Fibroblast of villous mesenchyme (primary cell): ENCODE measurements at places on chromosomes 7 and 10.

DNA sequence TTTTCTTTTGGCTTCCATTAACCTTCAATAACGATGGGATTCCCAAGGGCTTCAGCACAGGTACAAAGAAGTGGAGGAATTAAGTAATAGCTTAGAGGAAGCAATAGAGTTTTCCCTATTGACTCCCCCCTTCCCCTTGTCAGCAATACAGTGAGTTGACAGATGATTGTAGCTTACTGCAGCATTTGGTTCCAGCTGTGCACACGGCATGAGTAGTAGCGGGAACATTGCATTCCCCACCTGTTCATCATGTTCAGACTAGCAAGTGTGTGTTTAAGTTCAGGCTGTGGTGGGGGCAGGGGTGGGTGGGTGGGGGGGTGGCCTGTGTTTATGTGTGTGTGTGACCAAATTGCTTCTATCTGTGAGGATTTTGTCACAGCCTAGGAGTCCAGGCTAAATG, 4.6 kb upstream of the ADRA2A start:
- no peak for DNase-seq

- no peak for DNase-seq
Measured at GRCh38 chr7:152411389-152411788, 24.4 kb downstream of the KMT2C start.

DNA sequence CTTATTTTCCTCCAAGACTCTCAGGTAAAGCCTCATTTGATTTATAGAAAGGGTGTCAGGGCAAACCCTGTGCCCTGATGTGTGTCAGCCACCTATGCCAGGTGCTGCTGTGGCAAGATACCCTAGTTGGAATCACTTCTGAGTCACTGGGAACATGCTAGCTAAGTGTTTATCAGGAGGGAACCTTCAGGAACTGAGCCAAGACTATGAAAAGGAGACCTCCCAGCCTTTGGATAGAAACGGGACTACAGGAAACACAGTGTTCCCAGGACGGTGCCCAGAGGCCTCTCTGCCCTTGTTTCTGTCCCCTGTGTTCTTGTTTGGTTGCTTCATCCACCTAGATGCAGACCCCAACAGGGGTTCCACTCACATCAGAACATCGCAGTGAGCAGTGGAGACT, 28.5 kb downstream of the CNNM1 start:
- DNase-seq, result no peak

GRCh38 chr10:103762162-103762561, 93.2 kb downstream of the SH3PXD2A start:
- no peak for DNase-seq

GRCh38 chr7:69625238-69625637, 27.0 kb downstream of the AUTS2 start:
- DNase-seq, result no peak

DNA sequence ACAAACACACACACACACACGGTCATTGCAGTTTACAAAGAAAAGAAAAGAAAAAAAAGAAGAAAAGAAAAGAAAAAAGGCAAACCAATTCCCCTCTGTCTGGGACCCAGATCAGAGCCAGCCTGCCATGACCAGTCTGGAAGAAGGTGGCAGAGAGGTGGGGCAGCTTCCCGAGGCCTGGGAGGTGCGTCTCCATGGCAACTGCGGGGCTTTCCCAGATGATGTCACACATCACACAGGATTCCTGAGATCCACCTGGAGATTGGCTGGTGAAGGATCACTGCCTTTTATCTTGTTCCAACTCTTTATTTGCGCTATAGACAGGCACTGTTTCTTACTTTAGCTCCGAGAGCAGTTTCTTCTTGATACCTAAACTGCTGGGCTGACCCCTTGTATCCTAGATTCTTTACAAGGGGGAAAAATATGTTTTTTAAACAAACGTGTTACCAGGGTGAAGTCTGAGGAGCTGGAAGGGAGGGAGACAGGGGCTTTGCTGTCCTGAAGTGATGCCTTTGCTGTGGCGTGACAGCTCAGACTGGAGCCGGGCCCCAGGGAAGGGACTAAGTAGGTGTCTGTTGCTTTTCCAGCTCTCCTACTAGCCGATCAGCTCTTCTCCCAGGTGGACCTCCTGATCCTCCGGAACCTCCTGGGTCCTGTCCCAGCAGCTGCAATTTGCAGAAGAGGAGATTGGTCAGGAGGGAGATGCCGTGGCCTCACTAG, 298.5 kb downstream of the KLF6 start:
- no peak for DNase-seq

- no peak for DNase-seq
Measured at GRCh38 chr7:2257046-2257551, 15.1 kb downstream of the NUDT1 start.

DNA sequence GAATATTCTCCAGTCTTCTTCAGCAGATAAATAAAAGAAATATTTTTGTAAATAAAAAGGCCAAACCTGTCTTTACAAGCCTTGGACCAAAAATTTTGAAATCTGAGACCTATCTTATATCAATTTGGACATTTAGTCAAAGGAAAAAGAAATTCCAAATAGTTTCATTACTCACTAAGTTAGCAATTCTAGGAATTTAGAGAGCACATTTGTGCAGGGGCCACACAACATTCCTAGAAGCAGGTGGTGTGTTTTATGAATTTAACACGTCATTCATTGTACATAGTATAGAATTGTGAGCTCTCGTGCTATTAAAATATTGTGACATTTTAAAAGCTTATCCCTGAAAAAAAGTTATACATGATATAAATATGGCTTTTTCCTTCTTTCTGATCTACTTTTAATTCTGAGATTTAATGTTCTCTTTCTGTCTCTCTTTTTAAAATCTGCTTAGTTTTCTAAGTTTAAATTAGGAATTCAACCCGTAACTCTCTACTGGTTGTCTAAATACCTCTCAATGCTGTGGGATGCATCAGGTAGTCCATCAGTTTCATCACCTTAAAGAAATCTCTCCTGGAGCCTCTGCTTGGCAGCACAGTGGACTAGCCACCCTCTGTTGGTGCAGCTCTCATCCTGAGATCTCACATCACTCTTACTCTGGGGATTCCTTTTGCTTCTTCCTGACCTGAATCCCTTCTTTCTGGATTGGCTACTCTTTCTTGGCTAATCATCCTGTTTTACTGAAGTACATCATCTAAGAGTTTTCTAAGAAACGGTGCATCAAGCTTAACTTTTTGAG, 124.5 kb downstream of the SEMA3E start:
- no peak for DNase-seq

- peak; percentile 1 for DNase-seq
Measured at GRCh38 chr10:105063796-105064195, 422.7 kb downstream of the SORCS3 start.

- DNase-seq, result peak; percentile 57
Measured at GRCh38 chr7:33716581-33717477, 188.5 kb upstream of the BMPER start.

DNA sequence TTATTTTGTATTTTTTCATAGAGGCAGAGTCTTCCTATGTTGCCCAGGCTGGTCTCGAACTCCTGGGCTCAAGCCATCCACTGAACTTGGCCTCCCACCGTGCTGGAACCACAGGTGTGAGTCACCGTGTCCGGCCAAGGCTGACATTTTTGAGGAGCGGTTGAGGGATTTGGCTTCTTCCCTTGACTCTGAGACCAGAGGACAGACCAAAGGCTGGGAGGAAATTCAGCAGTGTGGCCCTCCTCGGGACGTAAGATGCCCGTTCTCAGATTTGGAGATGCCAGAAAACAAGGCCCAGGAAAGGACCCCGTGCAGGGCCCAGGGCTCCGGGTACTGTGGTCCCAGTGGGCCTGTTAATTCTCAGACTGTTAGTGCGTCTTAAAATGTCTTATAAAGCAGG, 146.2 kb downstream of the WDR37 start:
- DNase-seq, result no peak

GRCh38 chr10:23457632-23458417, 18.9 kb downstream of the OTUD1 start:
- DNase-seq, result no peak

DNA sequence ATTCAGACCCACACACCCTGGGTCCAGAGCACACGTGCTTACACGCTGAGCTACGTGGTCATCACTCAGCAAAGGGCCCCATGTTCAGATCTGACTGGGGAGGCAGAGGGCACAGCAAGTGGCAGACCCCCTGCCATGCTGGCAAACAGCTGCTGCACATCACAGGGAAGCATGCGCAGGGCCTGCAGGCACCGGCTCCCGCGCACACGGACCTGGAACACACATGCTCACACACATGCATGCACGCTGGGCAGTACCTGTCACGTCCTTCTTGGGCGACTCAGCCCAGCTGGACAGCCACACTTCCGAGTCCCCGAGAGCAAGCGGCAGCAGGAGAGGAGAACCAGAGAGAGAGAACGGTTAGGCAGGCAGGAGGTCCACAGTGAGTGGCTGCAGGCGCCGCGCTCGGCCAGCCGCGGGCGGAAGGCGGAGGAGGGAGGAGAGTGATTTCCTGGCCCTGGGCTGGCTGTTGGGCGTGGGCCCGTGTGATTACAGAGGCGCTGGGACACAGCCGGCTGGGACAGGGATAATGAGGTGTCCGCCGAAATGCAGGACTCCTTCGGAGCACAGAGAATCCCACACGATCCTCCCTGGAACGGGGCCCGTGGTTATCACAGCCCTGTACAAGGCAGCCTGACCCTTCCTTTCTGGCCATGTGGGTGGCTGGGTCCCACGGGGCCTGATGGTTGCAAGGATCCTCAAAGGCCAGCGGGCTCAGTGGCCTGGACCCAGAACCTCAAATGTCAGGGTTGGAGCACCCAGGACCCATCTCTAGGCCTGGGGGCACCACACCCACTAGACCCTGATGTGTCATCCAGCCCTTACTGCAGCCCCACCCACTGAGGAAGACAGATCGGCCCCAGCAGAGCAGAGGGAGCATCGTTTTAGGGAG, 175.1 kb downstream of the NEURL1 start:
- DNase-seq, result peak; percentile 76

DNA sequence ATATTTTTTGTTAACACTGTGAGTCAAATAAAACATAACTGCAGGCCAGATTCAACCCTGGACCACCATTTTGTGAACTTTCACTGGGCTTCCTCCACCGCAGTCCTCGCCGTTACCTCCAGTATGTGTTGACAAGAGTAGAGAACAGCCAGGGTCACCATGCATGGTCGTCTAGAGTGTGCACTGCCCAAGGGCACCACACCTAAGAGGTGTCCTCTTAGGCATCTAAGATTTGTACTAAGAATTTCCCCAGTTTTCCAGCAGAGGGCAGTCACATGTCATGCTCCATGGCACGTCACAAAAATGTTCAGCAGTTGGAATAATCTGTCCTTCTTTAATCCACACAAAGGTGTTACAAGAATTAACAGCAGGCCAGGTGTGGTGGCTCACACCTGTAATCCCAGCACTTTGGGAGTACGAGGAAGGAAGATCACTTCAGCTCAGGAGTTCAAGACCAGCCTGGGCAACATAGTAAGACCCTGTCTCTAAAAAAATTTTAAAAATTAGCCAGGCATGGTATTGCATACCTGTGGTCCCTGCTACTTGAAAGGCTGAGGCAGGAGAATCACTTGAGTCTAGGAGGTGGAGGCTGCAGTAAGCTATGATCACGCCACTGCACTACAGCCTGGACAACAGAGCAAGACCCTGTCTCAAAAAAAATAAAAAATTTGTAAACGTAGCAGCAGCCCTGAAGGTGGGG, 71.2 kb upstream of the FOXK1 start:
- DNase-seq, result peak; percentile 79

- no peak for DNase-seq
Measured at GRCh38 chr7:91846436-91846835, 34.1 kb downstream of the MTERF1 start.

- DNase-seq, result peak; percentile 5
Measured at GRCh38 chr7:69365651-69366192, 232.6 kb upstream of the AUTS2 start.

GRCh38 chr7:24843821-24844434, 86.7 kb upstream of the GSDME start:
- DNase-seq, result no peak

- DNase-seq, result peak; percentile 55
Measured at GRCh38 chr10:59177031-59177797, 771 bp downstream of the PHYHIPL start.

DNA sequence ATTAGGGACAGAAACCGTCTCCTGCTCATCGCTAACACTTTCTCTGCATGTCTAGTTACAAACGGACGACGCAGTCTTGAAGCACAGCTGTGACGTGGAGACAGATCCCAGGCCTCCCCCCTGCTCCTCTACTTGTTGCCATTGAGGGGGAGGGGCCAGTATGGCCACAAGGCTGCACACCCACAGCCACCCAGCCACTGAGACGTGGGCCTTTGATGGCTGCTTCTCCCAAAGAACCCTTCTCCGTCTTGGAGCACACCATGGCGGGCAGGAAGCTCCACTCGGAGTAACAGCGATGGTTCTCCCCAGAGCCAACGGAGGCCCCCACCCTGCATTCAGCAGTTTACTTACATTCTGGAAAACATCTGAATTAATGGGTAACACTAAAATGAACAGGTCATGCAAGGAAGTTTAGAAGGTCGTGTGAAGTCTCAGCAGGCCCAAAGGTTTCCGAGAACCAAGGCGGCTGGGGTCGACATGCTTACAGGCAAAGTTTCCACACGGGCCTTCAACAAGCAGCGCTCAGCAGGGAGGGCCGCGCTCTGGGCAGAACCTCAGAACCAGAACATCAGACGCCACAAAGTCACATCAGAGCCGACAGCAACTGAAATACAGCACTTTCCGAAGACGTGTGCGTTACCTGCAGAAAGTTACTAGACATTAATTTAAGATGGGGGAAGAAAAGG, 169.6 kb downstream of the DIP2C start:
- DNase-seq, result no peak

- DNase-seq, result peak; percentile 84
Measured at GRCh38 chr10:62038609-62039190, 137.2 kb downstream of the ARID5B start.

- no peak for DNase-seq
Measured at GRCh38 chr7:23021596-23021995, 7.7 kb upstream of the HYCC1 start.
